CD4-positive, alpha-beta T cell treated with Interferon gamma for 1 hour (primary cell): ENCODE measurements at places on chromosomes 3 and 15.

DNA sequence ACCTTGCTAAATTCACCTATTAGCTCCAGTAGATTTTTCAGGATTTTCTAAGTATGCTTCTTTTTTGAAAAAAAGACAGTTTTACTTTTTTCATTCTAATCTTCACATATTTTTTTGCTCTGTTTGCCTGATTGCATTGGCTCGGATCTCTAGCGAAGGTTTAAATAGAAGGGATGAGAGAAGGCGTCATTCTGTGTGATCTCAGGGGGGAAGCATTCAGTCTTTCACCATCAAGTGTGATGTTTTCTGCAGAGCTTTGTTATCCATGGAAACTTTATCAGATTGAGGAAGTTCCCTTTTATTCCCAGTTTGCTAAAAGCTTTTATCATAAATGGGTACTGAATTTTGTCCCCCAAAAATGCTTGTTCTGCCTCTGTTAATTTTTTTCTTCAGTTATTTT is 120.3 kb downstream of the LRRK1 start:
- no peak for DNase-seq

DNA sequence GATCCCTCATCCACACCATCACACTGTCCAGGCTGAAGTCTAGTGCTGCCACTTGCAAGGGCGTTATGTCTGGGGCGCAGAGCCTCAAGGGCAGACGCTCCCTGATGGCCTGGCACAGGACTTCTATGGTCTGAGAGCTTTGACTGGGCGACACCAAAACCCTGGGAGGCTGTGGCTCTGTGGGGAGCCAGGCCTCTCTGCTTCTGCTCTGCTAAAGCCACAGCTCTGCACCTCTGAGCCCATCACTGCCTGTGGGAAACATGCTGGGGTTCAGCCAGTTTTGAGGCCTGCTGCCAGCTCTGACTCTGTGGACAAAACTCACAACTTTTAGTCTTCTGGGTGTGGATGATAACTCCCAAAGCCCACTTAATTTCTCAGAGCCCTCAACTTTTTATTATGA is 6.3 kb upstream of the LCTL start:
- DNase-seq, result no peak

GRCh38 chr3:72960812-72961518 is 35.6 kb upstream of the PPP4R2 start:
- no peak for DNase-seq

DNA sequence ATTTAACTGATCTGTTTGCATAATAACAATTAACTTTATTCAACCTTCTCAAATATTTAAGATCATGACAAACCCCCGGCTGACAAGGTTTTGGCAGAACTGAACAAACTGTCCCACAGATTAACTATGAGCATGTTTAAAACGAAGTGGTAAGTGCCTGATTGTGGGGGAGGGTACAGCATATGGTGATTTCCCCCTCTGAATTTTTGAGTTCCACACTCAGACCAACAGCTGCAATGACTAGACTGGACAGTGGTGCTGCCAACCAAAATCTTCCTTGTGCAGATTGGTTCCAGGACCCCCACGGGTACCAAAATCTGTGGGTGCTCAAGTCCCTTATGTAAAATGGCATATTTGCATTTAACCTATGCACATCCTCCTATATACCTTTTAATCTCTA is 449.5 kb downstream of the SHQ1 start:
- no peak for DNase-seq

GRCh38 chr15:78075490-78076230 is 1.9 kb downstream of the TBC1D2B start:
- DNase-seq, result no peak

DNA sequence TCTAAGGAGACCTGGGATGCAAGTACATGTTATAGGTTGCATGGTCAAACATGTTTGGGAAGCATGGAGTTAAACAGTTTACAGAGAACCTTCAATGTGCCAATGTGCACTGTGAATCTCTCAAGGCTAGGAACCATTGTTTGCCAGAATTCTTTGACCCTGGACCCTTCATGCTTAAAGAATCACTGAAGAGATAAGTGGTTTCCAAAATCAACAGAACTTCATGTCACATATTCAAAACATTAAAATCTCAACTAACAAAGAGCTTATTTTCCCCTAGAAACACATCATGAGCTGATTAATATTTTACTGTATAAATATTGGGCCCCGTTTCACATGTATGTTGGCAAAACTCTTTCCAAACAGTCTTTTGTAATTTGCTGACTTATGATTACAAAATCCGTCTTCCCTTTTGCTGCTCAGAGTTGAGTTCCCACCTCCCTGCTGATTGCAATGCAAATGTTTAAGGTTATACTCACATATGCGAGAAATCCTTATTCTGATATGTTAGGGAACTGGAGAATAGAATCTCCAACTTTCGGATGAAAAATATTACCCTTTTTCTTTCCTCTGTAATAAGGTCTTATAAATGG is 380.2 kb downstream of the DIPK2A start:
- DNase-seq, result no peak

- no peak for DNase-seq
Observed at GRCh38 chr15:39511000-39511915, 69.6 kb upstream of the THBS1 start.
